ENCODE measurements at places on chromosomes 2 and 18.

DNA sequence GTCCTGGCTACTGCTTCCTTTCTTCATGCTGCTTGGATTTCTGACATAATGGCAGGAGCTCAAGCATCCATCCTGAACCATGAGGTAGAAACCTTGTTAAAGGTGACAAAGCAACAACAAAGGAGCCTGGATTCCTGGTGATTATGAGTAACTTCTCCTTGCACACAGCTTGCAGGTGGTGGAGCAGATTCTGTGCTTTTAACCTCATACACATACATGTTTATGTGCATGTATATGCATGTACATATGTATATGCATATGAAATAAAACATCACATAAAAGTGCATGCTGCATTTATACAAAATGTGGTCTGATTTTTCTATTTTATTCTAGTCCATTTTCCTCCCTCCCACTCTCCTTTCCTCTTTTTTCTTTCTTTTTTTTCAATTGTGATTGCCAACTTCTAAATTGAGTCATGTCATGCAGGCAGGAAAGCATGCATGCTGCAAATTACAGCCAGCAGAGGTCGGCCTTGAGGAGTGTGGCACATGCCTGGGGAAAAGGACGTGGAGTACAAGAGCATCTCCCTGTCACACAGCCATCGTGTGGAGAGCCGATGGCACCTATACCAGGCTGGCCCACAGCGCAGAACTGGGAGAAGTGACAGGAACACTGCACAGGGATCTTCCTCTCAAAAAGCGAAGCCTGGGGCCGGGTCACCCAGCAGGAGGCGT is 17.9 kb downstream of the LCT start:
- peak; percentile 81 for DNase-seq

- no peak for DNase-seq
Observed at GRCh38 chr2:74764429-74765272, 69.3 kb upstream of the HK2 start.

GRCh38 chr2:105032476-105032875 is 5.4 kb upstream of the MRPS9 start:
- no peak for DNase-seq

- no peak for DNase-seq
Observed at GRCh38 chr2:56287508-56287907, 103.7 kb downstream of the CCDC85A start.

DNA sequence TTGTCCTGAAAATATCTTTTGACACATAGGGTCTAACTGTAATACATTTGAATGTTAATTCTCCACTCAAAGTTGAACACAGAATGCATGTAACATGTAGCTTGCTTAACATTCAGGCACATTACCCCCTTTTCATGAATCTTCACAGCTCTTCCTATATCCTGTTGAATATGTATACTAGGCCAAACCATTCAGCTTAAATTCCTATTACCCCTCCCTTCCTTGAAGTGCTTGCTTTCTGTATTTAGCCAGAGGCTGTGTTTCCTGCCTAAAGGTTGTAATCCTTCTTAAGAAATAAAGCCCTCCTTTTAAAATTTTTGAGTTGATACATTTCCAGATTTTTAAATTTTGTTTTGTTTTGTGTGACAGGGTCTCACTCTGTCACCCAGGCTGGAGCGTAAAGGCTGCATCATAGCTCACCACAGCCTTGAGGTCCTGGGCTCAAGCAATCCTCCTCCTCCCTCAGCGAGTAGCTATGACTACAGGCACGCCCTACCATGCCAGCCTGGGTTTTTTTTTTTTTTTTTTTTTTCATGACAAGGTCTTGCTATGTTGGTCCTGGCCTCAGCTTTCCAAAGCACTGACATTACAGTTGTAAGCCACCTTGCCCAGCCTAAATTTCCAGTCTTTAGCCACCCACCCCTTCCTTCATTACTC is 357.6 kb downstream of the DSC3 start:
- DNase-seq, result no peak

- DNase-seq, result peak; percentile 77
Observed at GRCh38 chr18:77132369-77133050, at the start of gene MBP. MBP (minus strand) TSS chr18:77132783; CDS start chr18:77105261, 27,522 bp downstream.

GRCh38 chr18:64720781-64721464 is 572.0 kb upstream of the LINC00305 start:
- DNase-seq, result no peak

- DNase-seq, result no peak
Observed at GRCh38 chr2:120251078-120251477, 1.6 kb upstream of the RALB start.

- DNase-seq, result peak; percentile 82
Observed at GRCh38 chr2:238263204-238264071, 23.6 kb upstream of the HES6 start.

DNA sequence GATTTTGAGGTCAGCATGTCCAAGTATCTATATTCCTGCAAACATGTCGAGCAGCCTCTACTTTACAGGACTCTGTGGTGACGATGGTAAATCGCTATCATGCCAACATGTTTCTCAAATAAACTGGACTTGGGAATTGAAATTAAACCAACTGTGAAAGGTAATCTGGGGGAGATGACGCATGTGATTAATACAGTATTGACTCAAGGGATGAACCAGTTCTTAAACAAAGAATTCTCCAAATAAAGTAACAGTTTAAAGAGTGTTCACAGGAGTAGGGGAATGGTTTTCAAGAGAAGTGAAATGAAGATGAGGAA is 54.3 kb downstream of the THUMPD2 start:
- DNase-seq, result no peak

DNA sequence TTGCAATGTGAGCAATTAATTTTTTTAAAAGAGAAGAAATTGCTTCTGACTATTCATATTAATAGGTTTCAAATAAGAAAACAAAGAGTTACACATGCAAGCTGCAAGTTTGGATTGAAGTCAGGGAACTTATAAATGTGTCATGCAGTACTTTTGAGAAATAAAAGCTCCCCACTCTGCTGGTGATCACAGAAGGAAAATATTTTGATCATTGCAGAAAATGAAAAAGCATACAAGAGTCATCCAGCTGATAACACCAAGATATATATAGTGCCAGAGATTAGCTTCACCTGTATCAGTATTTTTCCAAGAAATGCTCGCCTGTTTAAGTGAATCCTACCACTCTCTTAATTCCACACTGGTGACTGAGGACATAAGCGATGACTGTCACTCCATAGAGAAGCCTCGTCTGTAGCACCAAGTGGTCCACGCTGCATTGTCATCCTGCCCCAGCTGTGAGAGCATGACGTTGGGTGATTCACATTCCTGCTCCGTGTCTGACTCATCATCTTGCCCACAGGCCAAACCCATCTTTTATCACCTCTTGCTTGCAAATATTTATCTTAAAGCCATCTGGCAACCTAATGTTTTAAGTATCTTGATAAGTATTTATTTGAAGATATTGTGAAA is 178.0 kb downstream of the ASXL3 start:
- no peak for DNase-seq

DNA sequence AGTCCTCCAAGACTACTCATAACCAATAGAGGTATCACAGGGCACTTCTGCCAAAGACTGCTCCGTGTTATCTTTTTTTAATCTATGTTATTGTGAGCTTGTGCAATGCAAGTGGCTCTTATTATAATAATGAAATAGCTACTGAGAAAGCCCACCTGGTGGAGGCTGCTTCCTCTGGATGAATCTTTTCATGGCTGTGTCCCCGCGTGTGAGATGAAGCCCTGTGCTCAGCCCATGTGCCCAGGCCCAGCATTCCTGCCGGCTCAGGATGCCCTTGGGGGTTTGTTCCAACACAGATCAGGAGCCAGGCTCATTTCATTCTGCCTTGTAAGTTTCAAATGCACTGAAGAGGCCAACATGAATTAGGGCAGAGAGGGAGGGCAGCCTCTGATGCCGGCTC is 18.7 kb downstream of the APCDD1 start:
- no peak for DNase-seq

- no peak for DNase-seq
Observed at GRCh38 chr2:197348721-197349360, 38.3 kb upstream of the ANKRD44 start.

GRCh38 chr2:21812766-21813165 is 689.0 kb downstream of the TDRD15 start:
- no peak for DNase-seq

DNA sequence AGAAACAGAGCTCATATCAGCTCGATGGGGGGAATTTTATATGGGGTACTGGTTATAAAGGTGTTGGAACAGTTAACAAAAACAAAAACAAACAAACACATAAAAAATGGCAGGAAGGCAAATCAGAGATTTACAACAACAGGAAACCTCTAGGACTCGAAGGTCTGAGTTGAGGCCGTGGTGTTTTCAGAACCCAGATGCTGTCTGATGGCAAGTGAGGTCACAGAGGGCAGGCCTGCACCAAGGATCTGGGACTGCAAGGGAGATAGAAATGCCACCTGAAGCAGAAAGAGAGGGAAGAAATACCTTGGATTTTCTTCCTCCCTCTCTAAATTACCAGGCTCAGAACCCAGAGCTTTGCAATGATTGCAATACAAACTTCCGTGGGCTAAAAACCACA is 429.5 kb downstream of the ZNF521 start:
- no peak for DNase-seq

- DNase-seq, result no peak
Observed at GRCh38 chr2:9222239-9222892, 15.8 kb downstream of the ASAP2 start.

- peak; percentile 86 for DNase-seq
Observed at GRCh38 chr2:73212448-73213176, 1.4 kb upstream of the SMYD5 start.

- no peak for DNase-seq
Observed at GRCh38 chr18:3874125-3874524, 424.2 kb downstream of the TGIF1 start.

DNA sequence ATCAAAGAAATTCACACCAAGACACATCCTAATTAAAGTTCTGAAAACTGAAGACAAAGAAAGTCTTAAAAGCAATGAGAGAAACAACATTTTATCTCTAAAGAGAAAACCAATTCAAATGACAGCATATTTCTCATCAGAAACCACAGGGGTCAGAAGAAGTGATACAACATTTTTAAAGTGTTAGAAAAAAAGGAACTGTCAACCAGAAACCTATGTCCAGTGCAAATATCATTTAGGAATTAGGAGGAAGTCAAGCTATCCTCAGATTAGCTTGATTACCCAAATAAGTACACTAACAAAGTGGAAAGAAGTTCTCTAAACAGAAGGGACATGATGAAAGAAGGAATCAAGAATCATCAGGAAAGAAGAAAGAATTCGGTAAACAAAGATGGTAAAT is 59.5 kb upstream of the BCL2L11 start:
- no peak for DNase-seq

- no peak for DNase-seq
Observed at GRCh38 chr2:100180503-100180902, 38.1 kb upstream of the AFF3 start.

DNA sequence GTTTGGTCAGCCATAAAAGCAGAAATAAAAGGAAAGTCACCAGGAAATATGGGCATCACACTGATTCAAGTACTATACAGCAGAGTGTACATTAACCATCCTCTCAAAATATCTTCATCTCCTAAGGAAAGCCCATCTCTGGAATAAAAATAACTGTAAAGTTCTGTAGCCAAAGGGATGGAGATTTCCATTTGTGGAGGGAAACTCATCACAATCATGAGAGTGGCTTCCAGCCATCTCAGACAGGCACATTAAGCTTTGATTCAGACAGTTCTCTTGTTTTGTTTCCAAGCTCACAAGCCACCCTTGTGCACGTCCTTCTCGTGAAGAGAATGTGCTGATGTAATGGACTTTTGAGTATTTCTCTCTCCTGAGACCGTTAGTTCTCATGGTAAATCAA is 695.5 kb downstream of the LRRTM4 start:
- DNase-seq, result no peak

DNA sequence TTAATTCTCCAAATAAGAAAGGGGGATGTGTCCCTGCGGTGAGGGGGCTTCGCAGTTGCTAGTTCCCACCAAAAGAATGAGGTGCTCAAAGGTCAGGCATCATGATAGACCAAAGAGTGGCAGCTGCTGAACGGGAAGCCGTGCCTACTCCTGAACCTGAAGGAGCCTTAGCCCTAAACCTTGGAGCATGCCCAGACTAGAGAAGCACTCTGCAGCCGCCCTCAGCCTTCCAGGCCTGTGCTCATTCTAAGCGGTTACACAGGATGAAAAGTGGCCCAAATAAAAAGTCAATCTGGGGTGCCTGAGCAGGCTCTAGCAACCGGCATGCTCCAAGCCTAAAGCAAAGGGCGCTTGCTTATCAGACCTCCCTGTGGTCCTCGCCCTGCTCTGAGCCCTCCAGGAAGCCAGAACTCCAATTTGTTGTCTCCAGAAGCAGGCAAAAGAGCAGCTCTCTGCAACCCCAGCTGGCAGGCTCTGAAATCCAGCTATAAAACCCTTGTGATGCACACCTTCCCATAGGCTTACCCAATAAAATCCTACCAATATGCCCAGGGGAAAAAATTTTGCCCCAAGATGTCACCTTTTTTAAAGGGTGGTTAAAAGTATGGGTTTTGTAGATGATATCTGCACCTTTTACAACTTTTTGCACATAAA is 17.5 kb downstream of the UXS1 start:
- DNase-seq, result no peak

DNA sequence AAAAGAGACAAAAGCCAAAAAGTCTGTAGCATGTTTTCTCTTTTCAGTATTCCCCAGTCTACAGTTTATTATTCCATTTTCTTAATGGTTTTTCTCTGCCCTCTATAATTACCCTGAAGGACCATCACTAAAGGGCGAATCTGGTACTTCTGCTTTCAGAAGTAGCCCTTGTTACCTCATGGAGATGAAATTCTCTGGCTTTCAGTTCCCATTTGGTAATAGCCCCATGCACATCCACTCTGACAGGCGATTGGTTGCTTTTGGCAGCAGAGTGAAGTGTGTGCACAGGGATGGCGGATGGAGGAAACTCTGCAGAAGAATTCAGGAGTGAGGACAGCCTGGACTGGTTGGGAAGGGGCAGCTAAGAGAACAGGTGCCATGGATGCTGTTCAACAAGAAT is 66.3 kb upstream of the NABP1 start:
- DNase-seq, result no peak

- DNase-seq, result no peak
Observed at GRCh38 chr2:209913786-209914345, 88.6 kb upstream of the RPE start.

DNA sequence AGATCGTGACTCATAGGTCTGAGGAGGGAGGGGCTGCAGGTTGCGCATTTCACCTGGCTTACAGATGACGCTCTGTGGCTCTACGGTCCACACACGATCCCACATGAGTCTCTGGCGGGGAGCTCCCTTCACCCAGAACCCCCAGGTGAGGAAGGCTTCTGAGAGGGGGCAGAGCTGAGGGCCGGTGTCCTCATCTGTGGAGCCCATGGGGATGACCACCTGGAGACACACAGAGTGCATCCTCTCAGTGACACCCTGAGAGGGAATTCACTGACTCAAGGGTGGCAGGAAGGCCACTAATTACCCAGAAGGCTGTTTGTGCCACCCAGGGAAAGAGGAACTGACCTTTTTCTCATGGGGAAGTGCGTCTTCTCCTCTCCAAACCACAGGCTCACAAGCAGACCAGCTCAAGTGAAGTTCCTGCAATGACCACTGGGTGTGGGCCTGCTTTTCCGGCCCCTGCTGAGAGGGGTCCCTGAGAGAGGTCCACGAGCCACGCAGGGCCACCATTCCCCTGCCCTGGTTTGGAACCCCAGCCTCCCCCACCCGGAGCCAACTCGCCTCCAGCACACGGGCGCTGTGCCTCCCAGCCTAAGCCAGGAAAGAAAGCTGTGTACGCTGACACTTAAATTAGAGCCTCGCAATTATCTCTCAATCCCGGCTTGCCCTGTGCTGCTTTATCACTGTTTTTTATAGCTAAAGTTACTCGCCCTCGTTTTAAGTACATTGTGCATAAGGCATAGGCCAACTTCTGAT is 114.1 kb downstream of the BCL11A start:
- no peak for DNase-seq

- no peak for DNase-seq
Observed at GRCh38 chr18:74689251-74689650, 91.6 kb downstream of the ZNF407 start.
